Sigmoid colon (tissue), 7 donors: ENCODE measurements at places on chromosomes 12 and 14. TPM values are rescaled to one million over a fixed set of nuclear protein-coding genes. Genes with fewer than 3 reads are reported as not detected.

PRB2 gene
- total RNA-seq, result not detected

SUPT16H gene
- total RNA-seq, result 77.1 TPM

JPH4 gene
- total RNA-seq, result 0.82 TPM

DNA sequence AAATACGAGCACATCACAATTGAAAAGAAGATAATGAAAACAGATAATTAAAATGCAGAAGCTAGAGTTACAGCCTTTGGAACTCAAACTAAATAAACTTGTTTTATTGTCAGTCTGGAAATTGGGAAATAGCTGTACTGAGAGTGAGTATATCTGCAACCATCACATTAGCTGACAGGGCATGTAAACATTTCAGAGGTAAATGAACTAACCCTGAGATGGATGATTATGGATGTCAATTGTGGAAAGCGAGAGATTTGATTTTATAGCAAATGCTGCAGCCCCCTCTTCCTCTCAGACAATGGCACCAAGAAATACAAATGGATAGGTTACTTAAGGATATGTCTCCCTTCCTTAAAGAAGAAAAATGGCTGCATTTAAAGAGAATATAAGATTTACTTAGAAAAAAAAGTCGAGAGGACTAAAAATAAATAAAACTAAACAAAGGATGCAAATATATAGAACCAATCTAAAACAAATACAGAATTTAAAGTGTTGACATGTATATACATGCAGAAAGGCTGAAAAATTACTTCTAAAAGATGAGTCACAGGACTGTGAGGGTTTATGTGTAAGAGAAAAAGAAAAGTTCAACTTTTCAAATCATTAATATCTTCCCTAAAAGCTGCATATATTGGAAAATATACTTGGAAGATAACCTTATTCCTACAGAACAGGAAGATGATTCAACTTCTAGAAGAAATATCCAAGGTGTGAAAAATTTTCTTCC, 120.3 kb upstream of the FLRT2 start:
- no peaks in the 10 kb centered on the region for H3K4me1 ChIP-seq
- DNase-seq, result no peak
- H3K27me3 ChIP-seq, result no peaks in the 10 kb centered on the region
- no peak overlapping the region for H3K27ac ChIP-seq

- DNase-seq, result no peak
- peaks cover 48% of the 10 kb centered on the region for H3K27me3 ChIP-seq
- H3K4me3 ChIP-seq, result no peak overlapping the region
- no peaks in the 10 kb centered on the region for H3K36me3 ChIP-seq
Measured at GRCh38 chr12:51867371-51867770, 18.9 kb upstream of the FIGNL2 start.

DNA sequence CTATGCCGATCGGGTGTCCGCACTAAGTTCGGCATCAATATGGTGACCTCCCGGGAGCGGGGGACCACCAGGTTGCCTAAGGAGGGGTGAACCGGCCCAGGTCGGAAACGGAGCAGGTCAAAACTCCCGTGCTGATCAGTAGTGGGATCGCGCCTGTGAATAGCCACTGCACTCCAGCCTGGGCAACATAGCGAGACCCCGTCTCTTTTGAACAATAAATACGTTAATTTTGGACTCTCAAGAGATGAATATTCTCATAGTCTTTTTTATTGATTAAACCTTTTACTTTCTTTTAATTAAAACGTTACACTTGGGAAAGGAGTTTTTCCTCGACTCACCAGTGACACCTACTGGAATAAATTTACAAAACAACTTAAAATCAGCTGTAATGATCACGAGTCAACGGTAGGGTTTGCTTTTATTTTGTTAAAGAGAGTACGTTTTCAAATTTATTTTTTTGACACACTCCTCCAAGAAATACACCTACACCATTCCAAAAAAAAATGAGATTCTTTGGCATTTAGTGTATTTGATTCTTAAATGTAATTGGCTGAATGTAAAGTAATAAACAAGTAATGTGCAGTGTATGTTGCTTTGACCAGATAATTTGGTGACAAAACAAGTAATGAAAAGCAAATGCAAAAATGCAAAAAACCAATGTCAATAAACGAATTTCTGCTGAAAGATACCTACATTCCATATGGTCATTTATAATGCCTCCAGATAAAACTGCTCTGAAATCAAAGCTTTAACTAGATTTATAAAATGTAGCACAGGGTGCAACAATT, 687 bp upstream of the RPS29 start:
- H3K4me1 ChIP-seq, result peaks cover 29% of the 10 kb centered on the region
- no peaks in the 10 kb centered on the region for H3K27me3 ChIP-seq
- no peak for DNase-seq
- H3K36me3 ChIP-seq, result no peaks in the 10 kb centered on the region
- peak overlapping the region; percentile 97 for H3K27ac ChIP-seq

DNA sequence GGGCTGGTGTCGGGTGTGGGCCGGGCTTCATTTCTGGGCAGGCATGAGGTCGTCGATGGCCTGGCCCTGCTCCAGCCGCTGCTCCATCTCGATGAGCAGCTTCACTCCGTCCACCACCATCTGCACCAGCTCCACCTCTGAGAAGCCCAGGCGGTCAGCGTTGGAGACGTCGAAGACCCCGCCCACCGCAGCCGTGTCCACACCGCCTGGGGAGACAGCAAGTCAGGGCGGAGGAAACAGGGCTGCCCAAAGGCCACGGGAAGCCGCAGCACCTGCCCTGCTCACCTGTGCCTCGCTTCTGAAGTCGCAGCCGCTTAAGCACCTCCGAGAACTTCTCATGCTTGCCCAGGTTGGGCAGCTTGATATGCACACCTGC, 2.8 kb downstream of the CKB start:
- peak overlapping the region; percentile 73 for H3K4me3 ChIP-seq
- H3K4me1 ChIP-seq, result peaks cover 48% of the 10 kb centered on the region
- H3K36me3 ChIP-seq, result peaks cover 12% of the 10 kb centered on the region
- DNase-seq, result peak; percentile 76

DNA sequence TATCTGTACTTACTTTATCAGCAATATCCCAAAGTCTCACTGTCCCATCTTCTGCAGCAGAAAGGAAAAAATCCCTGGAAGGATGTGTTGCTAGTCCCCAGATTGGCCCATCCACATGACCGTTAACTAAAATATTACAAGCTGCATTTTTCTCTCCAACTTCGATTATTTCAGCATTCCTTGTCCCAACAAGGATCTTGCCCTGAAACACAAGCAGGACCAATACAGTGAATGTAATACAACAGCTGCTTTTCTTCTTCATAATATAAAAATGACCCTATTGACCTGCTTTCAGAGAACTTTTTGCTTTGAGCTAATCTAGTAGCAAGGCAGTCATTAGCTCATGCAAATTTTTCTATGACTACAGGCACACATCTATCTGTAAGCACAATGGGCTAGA, 58.3 kb downstream of the ZC3H14 start:
- no peak for DNase-seq
- no peaks in the 10 kb centered on the region for H3K27me3 ChIP-seq
- H3K36me3 ChIP-seq, result no peaks in the 10 kb centered on the region
- H3K27ac ChIP-seq, result no peak overlapping the region

DNA sequence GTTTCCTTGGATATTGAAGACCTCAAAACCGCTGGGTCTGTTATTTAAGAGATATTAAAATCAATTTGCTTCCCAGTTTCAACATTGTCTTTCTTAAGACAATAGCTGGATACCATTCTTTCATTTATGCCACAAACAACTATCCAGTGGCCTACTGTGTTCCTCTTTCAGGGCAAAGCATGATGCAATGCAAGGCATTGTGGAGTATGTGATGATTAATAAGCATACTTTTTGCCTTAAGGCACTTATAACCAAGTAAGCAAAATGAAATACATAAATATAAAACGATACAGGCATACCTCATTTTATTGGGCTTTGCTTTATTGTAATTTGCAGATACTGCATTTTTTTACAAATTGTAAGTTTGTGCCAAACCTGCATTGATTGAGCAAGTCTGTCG, 45.5 kb downstream of the SCN8A start:
- no peak overlapping the region for H3K4me3 ChIP-seq
- no peaks in the 10 kb centered on the region for H3K27me3 ChIP-seq
- no peaks in the 10 kb centered on the region for H3K4me1 ChIP-seq
- H3K27ac ChIP-seq, result no peak overlapping the region

DNA sequence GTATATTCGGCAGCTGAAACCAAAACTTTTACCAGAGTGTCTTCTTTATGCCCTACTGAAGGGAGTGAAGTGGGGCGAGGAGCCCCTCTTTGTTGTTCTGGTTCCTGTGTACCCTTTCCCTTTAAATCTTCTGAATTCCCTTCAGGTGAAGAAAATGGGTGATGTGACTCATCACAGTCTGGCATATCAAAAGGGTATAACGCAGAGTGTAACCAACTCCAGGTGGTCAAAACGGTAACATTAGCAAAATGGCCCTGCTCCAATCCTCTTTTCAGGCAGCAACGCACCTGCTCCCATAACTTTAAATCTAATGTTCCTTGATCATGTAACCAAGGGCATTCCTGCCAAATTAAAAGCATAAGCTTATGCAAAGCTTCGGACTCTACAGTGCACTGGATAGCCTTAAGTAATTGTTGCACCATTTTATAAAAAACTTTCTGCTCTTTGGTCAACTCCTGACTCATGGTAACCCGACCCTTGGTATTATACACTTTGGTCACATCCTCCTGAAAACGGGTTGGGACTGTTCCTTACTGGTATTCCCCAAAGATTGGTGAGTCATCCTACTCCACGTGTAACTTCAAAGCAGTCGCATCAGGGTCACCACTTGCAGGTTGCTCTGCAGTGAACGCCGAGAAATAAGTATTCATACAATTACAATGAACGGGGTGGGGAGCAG, 83.1 kb downstream of the KCNMB4 start:
- H3K27ac ChIP-seq, result no peak overlapping the region
- no peak for DNase-seq
- no peaks in the 10 kb centered on the region for H3K4me1 ChIP-seq
- no peaks in the 10 kb centered on the region for H3K36me3 ChIP-seq

- peaks cover 14% of the 10 kb centered on the region for H3K4me1 ChIP-seq
- H3K27ac ChIP-seq, result no peak overlapping the region
- H3K36me3 ChIP-seq, result no peaks in the 10 kb centered on the region
Measured at GRCh38 chr12:28202374-28203130, 12.3 kb downstream of the CCDC91 start.

DNA sequence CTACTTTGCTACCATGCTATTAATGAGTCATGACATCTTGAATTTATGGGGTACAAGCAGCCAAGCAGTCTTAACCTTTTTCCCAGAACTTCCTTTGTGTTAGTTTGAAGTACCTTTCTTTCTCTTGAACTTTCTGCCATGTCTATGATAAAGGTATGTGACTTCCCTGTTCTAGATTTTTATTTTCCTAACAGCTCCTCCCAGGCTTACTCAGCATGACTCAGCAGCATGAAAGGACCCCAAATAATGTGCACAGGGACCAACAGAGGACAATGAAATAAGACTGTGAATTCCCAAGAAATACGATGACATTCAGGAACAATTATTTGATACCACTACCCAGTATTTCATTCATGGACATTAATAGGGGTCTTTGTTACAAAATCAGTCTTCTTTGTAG, 60.0 kb downstream of the TTC6 start:
- H3K36me3 ChIP-seq, result no peaks in the 10 kb centered on the region
- DNase-seq, result no peak
- H3K27me3 ChIP-seq, result no peaks in the 10 kb centered on the region
- no peak overlapping the region for H3K27ac ChIP-seq

GRCh38 chr14:32319368-32320049, 9.6 kb upstream of the AKAP6 start:
- H3K27me3 ChIP-seq, result no peaks in the 10 kb centered on the region
- H3K27ac ChIP-seq, result no peak overlapping the region
- H3K4me3 ChIP-seq, result no peak overlapping the region
- no peaks in the 10 kb centered on the region for H3K4me1 ChIP-seq
- DNase-seq, result no peak

DNA sequence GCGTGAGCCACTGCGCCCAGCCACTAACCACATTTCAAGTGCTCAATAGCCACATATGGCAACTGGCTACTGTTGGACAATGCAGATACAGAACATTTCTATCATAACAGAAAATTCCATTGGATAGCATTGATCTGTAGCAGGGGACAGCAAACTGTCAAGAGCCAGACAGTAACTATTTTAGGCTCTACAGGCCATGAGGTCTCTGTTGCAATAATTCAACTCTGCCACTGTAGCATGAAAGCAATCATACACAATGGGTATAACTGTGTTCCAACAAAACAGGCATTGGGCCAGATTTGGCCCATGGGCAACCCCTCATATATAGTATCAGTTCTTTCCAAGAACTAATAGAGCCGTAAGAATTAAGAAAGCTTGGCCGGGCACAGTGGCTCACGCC, 8.0 kb downstream of the CSRNP2 start:
- DNase-seq, result no peak
- no peak overlapping the region for H3K4me3 ChIP-seq
- H3K27ac ChIP-seq, result no peak overlapping the region

GRCh38 chr14:22280497-22281316, 308.3 kb downstream of the DAD1 start:
- no peak overlapping the region for H3K4me3 ChIP-seq
- no peaks in the 10 kb centered on the region for H3K27me3 ChIP-seq
- no peak for DNase-seq
- H3K36me3 ChIP-seq, result no peaks in the 10 kb centered on the region
- no peaks in the 10 kb centered on the region for H3K4me1 ChIP-seq

- H3K4me3 ChIP-seq, result no peak overlapping the region
- no peak overlapping the region for H3K27ac ChIP-seq
- no peaks in the 10 kb centered on the region for H3K27me3 ChIP-seq
- no peaks in the 10 kb centered on the region for H3K36me3 ChIP-seq
Measured at GRCh38 chr14:37539992-37540391, 55.1 kb downstream of the FOXA1 start.

DNA sequence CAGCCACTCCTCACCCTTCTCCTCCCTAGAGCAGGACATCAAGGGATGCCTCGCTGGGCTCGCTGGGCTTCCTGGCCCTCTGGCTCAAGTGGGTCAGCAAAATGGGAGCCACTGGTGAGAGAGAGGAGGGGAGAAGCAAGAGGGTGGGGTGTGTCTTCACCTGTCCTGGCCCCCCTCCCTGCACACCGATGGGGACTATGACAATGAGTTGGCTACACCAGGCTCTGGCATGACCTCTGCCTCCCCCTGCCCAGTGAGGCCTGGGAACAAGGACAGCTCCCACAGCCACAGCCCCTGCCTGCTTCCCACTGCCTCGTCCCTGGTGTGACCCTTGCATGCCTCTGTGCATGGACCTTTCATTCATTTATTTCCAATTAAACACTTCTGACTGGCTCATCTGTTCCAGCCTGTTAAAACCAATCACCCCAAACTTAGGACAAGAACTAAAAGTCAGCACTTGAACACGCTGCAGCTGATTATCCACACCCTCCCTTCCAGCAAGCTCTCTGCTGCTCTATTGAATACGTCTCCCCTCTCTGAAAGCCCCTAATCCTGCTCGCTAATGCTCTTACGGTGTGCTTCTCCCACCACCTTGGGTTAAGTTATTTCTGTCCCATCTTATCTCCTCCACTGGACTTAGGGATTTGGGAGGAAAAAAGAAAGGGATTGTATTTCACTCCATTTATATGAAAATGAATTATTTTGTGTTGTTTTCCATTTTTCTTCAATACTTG, 5.8 kb upstream of the PPP2R5C start:
- no peak overlapping the region for H3K27ac ChIP-seq
- no peaks in the 10 kb centered on the region for H3K27me3 ChIP-seq
- H3K4me3 ChIP-seq, result no peak overlapping the region
- no peak for DNase-seq
- H3K36me3 ChIP-seq, result no peaks in the 10 kb centered on the region
